ENCODE measurements at places on chromosomes 1 and 21. TPM values are rescaled to one million over a fixed set of nuclear protein-coding genes. Genes with fewer than 3 reads are reported as not detected.
A peak's percentile ranks its signal among the peaks of the same experiment; 100 is the strongest.

GRCh38 chr1:240612811-240613210 lies 856 bp upstream of the GREM2 start:
- no peak for DNase-seq

GRCh38 chr1:27000817-27001460 lies 7.4 kb downstream of the TRNP1 start:
- DNase-seq, result no peak

- no peak for DNase-seq
These were observed 505.8 kb downstream of the SMYD3 start for GRCh38 chr1:246001142-246001836.

- no peak for DNase-seq
These were observed 7.2 kb upstream of the GUCA2B start for GRCh38 chr1:42145764-42146625.

- no peak for DNase-seq
These were observed 1079.8 kb downstream of the ADGRL2 start for GRCh38 chr1:82880506-82880905.

- DNase-seq, result no peak
These were observed 10.0 kb upstream of the C1orf115 start for GRCh38 chr1:220680085-220680687.

DNA sequence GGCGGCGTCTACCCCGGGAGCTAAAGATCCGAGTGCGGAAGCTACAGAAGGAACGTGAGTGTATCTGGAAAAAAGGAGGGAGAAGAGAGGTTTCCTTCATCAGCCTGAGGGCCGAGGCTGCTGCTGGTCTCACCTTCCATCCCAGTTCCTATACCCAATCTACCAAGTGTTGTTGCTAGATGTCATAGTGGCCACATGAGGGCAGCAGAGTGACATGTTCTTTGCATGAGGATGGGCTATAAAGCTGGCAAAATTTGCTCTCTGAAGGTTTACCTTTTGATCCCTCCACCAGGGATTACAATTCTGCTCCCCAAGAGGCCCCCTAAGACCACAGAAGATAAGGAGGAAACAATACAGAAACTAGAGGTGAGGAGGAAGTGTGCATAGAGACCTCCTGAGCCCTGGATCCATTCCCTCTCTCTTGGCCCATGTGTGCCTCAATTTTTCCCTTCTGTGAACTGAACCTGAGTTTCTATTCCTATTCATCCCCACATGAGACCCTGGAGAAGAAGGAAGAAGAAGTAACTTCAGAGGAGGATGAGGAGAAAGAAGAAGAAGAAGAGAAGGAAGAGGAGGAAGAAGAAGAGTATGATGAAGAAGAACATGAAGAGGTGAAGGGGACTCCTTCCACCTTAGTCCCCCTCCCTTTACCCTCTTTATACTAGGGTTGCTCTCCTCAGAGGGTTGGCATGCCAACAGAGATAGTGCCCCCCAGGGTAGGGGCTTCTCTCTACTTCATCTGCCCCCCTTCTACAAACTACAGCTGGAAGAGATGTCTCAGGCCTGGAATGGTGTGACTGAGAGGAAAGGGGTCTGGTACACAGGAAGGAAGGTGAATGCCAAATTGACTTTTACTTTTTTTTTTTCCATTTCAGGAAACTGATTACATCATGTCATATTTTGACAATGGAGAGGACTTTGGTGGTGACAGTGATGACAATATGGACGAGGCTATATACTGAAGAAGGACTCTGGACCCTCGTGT lies 13.3 kb downstream of the POLR3GL start:
- DNase-seq, result peak; percentile 74

DNA sequence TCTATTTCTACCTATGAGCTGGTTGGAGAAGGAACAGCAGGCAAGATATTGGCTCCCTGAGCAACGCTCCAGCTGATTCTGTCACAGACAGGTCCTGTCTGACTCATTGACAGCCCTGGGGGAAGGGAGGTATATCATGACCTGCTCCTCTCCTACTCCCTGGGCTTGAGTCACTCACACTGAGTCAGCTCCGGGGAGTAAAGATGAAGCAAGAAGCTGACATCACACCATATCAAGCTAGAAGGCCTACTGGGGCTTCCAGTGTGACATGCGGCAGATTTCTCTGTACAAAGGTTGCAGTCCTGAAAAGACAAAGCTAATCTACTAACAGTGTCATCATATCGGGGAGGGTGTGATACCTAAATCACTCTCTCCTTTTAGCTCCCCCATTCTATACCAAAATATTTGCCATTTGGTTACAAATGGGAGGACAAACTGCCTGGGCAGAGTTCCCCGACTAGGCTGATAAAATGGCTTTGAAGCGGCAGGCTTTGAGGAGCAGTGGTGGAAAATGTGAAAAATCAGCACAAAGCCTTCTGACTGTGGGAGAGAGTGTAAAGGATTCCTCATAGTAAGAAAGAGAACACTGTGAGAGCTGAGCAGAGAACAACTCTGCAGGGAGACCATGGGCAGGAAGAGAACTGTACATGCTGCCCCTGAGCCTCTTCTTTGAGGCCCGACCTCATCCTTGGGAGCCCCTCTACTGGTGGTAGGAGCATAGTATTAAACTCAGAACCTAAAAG lies 15.5 kb downstream of the PI4KB start:
- DNase-seq, result peak; percentile 44

DNA sequence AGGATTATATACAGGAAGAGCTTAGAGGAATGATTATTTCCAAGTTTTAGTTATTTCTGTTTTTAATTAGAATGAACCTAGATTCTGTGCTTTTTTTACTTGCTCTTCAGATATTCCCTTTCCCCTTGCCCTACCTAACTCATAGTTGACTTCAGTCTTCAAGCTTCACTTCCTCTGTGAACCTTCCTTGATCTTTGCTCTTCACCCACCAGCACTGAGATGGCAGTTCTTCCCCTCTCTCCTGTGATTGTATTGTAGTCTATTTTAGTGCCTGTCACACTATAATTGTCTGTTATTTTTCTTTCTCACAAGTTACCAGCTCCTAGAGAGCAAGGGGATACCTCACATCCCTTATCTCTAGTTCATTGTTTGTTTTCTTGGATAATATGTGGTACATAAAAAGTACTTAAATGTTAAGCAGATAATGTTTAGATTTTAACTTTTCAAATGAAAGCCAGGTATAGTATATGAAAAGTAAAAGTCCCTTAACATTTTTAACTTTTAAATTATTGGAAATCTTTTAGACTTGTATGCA lies 33.2 kb downstream of the KCTD3 start:
- no peak for DNase-seq

GRCh38 chr1:22959545-22960360 lies 12.9 kb downstream of the LACTBL1 start:
- DNase-seq, result no peak

GRCh38 chr21:42746240-42746592 lies 92.8 kb downstream of the PDE9A start:
- no peak for DNase-seq

DNA sequence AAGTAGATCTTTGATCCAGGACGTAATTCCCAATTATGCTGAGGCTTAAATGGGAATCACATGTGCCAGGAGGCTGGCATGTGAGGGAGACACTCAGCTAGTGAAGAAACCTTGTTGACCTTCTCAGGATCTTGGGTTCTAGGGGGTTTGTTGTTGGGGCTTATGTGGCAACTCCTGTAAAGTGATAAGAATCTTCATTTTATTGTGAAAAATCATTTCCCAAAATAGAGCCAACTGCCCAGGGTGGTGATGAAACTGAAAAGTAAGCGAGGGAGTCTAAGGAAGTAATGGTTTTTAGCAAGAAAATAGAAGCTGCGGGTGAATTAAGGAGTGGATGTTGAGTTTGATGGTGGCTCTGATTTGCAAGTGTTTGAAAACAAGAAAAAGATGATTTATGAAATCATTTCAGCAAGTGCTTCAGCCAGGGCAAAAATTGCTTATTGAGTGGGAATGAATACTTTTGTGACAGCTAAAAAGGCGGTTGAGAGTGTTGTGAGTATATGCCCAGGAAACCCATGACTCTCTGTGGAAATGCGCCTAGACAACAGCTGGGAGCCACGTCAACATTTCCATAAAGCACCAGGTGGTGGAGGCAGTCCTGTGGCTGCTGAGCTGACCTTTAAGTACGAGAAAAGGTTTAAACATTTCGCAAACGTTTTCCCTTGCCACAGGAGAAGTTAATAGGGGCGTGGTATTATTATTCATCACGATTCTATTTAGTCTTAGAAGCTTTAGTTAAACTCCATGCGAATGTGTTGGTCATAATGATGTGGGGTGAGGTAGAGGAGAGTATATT lies 102.7 kb downstream of the HMGB4 start:
- DNase-seq, result no peak

DNA sequence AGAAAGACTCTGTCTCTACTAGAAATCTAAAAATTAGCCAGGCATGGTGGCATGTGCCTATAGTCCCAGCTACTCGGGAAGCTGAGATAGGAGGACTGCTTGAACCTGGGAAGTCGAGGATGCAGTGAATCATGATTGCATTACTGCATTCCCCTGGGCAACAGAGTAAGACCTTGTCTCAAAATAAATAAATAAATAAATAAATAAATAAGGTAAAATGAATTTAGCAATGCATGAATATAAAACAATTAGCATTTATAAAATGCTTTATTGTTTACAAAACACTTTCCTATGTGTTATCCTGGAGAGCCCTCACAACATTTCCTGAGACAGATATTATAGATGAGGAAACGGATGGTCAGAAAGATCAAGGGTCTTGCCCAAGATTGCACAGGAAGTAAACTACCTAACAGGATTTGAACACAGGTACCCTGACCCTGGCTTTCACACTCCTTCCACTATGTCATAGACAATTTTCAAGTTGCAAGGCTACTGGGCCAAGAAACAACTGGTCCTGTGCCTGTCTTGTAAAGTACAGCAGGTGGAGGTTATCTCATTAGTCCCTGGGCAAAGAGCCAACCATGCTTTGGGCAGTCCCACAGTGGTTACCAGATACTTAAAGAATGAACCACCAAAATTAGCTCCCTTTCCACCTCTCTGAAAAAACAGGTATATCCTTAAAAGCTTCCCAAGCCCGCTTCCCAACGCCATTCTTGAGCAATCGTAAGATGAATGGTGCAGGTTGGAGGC lies 15.4 kb upstream of the VSIG8 start:
- DNase-seq, result no peak

- no peak for DNase-seq
These were observed 15.1 kb downstream of the SLAMF8 start for GRCh38 chr1:159841749-159842148.

DNA sequence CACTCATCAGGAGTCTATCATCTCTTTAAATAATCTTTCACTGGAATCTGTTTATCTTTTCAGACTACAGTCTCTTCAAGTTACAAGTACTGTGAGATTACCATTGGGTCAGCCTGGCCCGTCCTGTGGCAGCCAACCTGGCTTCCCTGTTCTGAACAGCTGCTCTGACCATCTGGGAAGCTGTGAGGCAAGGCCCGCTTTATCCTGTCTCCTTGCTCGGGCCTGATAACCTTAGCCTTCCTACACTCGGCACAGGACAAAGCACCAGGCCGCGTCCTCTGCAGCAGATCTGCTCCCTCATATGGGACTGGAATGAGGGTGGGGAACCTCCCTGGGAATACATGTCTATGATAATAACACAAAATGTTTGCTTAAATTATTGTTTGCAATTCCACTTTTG lies 113.3 kb downstream of the PTPN14 start:
- no peak for DNase-seq

DNA sequence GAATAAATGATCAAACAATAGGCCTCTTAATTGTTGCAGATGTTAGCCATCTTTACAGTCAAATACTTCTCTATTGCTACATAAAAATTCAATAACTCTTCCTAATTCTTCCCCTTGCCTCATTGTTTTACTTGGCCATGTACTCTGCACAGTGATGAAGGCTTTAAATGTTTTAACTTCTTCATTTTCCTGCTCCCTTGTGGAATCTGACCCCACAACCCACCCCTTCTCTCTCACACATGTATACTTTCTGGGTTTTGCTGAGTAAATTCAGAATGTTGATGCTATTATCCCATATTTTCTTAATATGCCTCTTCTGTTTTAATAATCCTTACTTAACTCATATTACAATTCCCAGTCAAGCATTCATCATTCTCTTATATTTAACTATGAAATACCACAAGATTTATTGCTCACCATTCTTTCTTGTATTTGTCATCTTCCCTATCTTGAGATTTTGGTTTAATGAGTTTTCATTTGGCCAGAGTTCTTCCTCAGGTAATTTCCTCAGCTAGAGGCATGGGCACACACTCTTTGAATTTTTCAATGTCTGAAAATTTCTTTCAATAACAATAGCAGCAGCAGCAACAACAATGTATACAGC lies 327.8 kb upstream of the USP24 start:
- DNase-seq, result no peak

Gene AADACL4
- total RNA-seq, result not detected

Gene ARMH1
- total RNA-seq, result 80.6 TPM

Gene ZNF683
- 1.4 TPM for total RNA-seq

Gene DHCR24
- 11.9 TPM for total RNA-seq

Gene CCDC30
- total RNA-seq, result 4.3 TPM

Gene CA14
- total RNA-seq, result not detected

Gene RUNX3
- total RNA-seq, result 220 TPM

All from T-cell (primary cell).